ENCODE measurements at places on chromosomes 12 and 14.
A peak's percentile ranks its signal among the peaks of the same experiment; 100 is the strongest.

DNA sequence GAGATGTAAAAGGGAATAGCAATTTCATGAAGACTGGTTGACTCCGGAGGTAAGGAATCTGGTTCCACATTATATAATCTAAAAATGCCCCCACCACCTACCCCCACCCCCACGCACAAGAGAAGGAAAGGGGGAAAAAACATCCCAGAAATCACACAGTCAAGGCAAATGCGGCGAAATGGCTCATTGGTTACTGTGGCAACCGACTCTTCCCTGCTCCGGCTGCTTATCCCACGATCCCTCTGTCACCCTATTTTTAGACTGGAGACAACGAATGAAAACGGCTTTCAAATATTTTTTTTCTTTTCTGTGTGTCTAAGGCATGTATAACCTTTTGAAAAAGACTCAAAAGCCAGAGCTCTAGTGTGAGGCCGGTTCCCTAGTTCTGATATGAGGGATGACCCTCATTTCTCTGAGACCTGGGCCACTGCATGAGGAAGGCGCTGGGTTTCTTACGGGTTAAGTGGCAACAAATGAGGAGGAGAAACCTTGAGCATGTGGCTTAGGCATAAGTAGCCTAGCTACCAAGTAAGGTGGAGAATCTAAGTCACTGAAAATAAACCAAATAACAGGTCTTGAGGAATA lies 148.3 kb upstream of the GRIN2B start:
- DNase-seq, result no peak

- DNase-seq, result no peak
Observed at GRCh38 chr14:77313371-77313770, 7.3 kb downstream of the POMT2 start.

DNA sequence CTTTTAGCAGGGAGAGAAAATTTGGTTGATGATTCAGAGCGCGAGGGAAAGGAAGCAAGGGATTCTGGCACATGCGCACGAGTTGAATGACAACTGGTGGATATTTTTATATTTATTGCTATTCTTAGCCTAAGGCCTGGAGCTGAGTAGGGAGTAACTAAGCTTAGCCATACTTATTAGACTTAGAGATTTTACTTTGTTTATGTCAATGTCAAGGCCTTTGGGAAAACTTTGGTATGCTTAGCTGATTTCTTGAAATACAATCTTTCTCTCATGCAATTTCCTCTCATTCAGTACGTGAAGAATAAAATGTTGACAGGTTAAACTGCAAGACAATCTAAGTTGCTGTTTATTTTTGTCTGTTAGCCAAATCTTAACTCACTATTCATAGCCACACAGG lies 101.1 kb downstream of the CRADD start:
- DNase-seq, result no peak

DNA sequence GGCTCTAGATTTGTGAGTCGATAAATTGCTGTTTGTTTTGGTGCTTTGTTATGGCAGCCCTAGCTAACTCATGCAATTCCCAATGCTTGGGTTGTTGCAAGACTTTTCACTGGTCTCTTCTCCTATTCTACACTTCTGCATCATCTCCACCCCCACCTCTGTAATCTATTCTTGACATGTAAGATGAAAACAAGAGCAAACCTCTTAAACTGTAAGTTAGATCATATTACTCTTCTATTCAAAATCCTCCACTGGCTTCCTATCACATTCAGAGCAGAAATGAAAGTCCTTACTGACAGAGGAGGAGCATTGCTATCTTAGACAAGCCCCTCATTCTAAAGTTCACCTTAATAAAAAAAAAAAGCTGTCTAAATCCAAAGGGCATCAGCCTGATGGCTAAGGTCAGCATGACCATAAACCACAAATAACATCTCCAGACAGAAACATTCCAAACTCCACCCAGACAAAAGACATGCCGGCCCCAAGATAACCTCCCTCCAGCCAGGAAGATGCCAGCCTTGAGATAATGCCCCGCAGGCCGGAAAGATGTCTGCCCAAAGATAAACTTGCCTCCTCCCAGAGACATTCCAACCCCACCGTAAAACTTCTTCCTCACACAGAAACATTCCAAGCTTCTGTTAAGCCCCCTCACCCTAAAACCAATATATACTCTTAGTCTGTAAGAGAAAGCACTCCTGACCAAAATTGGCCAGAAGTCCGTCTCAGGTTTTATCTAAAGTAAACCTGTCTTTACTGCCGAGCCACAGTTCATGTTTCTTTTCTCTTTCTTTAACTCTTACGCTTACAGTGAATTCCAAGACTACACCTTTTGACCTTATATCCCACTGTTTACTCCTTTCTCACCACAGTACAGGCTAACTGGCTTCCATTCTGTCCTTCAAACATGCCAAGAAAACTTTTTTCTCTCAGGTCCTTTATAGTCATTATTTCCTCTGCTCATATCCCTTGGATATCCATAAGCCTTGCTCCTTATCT lies 308.9 kb downstream of the KCNH5 start:
- no peak for DNase-seq

GRCh38 chr14:22213120-22213519 lies 375.9 kb downstream of the DAD1 start:
- DNase-seq, result no peak

- no peak for DNase-seq
Observed at GRCh38 chr14:74733221-74733620, 20.3 kb downstream of the FCF1 start.

- DNase-seq, result no peak
Observed at GRCh38 chr14:63949696-63950095, 96.9 kb downstream of the SYNE2 start.

GRCh38 chr14:39372656-39373055 lies 59.6 kb downstream of the FBXO33 start:
- no peak for DNase-seq

GRCh38 chr12:72271451-72272090 lies 599 bp upstream of the TRHDE start:
- no peak for DNase-seq

DNA sequence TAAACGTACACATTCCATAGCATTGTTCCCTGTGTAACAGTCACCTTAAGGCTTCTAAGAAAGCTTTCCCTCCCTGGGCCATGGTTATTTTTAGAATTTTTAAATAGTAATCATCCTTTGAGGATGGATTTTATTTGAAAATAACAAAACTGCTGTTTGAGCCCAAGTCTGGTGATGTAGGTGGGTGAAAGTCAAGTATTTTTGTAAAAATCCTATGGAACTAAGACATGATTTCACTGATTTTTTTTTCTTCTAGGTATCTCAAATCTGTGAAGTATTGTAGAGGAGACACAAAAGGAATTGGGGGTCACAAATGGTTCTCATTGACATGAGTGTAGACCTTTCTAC lies 1.4 kb downstream of the ISCU start:
- DNase-seq, result no peak

DNA sequence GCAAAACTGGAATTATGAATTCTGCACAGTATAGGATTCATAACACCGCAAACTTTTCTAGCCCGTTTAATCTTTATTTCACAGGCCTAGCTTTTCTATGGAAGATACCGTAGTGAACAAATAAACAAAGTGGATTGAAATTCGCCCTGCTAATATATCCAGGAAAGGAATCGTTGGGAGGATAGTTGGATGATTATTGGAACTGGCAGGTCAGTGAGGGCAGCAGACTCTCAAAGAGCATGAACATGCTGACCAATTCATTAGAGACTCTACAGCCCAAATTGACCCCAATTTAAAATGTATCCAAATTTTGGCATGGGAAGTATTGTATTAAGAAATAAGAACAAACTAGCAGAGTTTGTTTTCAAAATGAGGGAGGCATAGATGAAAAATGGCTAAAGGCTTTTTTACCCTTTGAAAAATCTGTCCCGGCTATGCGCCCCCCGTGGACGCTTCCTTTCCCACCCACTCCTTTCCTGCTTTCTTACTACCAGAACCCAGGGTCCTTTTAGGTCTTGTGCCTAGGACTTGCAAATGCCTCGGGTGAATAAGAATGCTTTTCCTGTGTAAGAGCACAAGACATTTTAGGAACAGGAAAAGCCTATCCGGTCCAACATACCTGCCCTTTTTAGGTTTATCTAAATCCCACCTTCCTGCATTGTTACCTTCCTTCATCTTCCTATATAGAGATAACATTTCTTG lies 84.6 kb upstream of the PTPRB start:
- DNase-seq, result no peak

GRCh38 chr12:124740691-124741137 lies 123.0 kb downstream of the SCARB1 start:
- no peak for DNase-seq

GRCh38 chr12:27013611-27014084 lies 536 bp downstream of the TM7SF3 start:
- no peak for DNase-seq

DNA sequence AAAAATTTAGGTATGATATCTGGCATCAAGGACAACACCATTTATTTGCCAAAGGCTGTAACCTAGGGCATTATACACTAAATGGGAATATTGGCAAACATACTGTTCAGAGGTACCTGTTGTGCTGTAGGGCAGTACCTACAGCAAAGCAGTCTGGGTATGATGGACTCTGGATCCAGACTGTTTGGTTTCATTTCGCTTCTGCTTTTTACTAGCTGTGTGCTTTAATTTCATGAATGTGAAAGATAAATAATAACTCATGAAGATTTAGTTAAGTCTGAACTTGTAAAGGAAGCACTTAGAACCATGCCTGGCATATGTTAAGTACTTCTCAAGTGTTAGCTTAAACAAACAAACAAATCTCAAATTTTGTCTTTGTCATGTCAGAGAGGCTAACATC lies 17.7 kb upstream of the SLC38A2 start:
- DNase-seq, result no peak

DNA sequence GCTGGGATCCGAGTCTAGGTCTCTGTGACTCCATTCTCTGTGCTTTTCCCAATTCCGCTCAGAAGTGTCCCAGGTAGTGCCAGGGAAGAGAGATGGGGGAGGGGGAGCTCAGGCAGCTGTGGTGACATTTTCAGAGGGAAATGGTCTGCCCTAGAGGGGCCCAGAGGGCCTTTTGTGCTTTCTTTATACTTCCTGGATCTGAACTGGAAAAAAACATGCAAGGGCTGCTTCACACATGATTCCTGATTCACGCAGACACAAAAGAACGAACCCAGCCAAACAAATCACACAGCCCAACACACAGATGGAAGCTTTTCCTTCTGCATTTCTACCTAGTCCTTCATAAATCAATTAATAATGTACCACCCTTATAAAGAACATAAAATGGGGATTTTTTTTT lies 26.5 kb downstream of the GPR68 start:
- no peak for DNase-seq

DNA sequence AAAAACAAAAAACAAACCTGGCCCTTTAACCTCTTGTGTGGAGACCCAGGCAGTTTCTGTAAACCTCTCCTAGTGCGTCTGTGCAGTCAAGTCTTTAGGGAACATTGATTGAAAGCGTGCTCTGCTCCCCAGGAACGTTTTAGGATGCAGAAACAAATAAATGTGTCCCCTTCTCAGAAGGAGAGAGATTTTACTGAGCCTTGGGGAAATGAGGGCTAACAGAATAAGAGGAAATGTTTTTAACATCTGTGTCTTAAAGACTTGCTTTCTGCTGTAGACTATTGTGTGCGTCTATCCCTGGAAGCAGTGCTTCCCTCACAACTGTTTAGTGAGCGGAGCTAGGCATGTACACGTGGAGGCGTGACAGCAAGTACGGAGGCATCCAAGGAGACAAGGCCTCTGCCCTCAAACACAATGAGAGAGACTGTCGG lies 54.3 kb downstream of the TECPR2 start:
- DNase-seq, result no peak

GRCh38 chr14:21258005-21258888 lies 11.0 kb downstream of the HNRNPC start:
- DNase-seq, result no peak

DNA sequence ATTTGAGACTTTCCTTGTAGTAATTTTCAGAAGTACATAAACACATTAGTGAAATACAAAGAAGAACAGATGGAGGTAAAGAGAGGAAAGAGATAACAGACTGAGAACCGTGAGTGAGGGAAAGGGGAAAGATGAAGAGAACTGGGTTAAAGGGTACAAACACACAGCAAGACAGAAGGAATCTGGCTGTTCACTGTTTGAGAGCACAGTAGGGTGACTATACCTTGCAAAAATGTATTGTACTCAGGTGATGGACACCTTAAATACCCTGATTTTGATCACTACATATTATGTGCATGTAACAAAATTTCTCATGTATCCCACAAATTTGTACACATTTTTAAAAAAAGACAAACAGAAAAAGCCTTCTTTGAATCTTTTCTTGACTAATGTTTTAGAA lies 2.7 kb upstream of the TRHDE start:
- no peak for DNase-seq

GRCh38 chr14:64720131-64720576 lies 15.9 kb downstream of the PLEKHG3 start:
- no peak for DNase-seq

GRCh38 chr12:105548626-105549025 lies 218.1 kb downstream of the C12orf75 start:
- DNase-seq, result no peak

DNA sequence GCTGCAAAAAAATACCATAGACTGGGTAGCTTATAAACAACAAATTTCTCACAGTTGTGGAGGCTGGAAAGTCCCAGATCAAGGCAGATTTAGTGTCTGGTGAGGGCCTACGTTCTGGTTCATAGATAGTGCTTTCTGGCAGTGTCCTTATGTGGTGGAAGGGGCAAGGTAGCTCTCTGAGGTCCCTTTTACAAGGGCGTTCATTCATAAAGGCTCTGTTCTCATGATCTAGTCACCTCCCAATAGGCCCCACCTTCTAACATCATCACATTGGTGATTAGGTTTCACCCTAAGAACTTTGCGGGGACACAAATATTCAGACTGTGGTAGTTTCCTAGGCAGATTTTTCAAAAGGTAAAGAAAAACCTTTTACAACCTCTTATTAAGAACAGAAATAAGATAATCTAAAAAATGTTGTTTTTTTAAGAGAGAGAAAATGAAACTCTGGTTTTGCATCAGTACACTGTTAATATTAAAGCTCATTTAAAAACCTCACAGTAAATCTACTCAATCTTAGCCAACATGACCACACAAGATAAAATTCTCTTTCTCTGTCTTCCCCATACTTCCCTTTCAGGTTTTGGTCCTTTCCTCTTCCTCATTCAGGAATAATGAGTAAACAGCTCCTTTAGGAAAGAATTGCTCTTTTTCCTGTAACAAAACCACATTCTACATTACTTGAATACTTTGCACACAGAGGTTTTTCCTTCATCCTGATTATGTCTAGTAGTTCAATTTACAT lies 117.5 kb downstream of the UNC79 start:
- DNase-seq, result no peak

DNA sequence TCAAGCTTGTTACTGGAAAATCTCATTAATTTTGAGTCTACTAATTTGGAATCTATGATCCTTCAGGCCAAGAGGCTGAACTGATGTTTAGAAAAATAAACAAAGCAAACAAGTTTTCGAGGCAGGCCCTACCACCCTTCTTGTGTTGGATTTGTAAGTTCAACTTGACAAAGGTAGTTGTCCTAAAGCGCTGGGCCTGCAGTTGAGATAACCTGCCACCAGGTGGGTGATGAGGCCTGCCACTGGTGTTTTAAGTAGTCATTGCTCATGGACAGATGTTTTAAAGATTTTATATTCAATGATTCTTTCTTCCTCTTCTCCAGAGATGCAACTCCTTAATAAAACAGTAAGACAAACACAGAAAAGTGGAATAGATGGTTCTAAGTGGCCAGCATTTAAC lies 19.4 kb downstream of the ACVRL1 start:
- DNase-seq, result peak; percentile 56

Data from T-helper 2 cell (primary cell).